AG08396 (cell line): ENCODE measurements at places on chromosomes 7 and 10.

GRCh38 chr7:5550385-5550784 lies 126.8 kb upstream of the TNRC18 start:
- no peak for DNase-seq

GRCh38 chr7:16235147-16236114 lies 185.9 kb downstream of the CRPPA start:
- DNase-seq = no peak

DNA sequence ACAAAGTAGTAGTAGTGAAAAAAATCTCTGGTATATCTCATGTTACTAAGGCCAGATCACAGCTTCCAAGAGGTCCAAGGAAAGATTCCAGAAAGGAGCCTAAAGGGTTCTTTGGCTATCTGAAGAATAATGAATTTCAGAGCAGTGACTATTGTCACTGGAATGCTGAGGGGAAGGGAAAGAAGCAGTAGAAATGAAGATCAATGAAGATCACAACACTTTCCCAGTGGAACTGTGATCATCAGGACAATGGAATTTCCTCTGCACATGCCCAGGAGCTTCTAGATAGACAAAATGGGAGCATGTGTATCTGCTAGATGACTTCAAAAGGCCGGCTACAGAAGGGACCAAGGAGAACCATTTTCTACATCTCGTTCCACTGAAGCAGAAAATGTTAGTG lies 219.5 kb upstream of the PHYHIPL start:
- DNase-seq = no peak

DNA sequence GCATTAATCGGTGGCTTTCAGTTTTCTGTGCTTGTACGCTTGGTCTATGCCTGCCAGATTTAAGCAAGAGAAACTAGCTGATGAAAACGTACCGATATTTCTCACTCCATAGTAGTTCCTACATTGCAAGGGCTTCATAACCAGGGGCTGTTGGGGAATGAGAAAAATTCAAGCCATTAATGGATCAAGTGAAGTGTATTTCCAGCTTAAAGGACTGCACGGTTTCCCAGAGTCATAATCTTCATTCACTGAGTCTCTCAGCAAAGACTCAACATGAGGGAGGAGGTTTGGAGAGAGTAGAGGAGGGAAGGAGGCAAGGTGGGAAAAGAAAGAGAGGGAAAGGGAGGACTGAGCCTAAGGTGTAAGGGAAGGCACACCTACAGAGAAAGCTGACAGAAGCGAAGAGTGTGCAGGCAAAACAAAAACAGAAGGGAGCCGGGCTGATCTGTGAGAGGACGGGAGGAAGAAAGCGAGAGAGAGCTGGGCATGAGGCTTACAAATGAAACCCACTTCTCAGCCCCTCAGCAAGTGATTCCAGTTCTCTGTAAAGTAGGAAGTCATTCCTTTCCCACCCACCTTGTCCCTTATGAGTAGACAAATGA lies 625 bp downstream of the GIMAP2 start:
- DNase-seq = no peak

- no peak for DNase-seq
Observed at GRCh38 chr10:128166151-128166550, 39.9 kb upstream of the MKI67 start.

DNA sequence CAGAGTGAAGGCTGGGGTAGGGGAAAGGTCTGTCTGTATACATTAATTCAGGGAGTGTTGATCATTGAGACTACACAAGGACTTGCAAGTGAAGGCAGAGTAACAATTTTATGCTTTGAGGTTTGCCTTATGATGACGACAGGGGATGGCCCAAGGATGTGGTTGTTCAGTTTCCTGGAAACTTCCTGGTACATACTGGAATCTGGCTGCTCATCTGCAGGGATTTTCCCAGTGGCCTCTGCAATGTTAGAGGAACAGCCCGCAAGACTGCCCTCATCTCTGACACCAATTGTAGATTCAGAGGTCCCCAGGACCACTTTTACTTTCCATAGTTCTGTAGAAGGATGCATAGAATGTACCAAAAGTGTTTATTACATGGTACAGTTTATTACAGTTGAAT lies 189.6 kb downstream of the TMEM178B start:
- no peak for DNase-seq
